Stimulated activated CD4-positive, alpha-beta T cell treated with anti-CD3 and anti-CD28 coated beads, Interleukin-12 subunit alpha, Interleukin-12 subunit beta, amount 100 ng/mL, for 48 hours (primary cell): ENCODE measurements at places on chromosomes 6 and 20.

DNA sequence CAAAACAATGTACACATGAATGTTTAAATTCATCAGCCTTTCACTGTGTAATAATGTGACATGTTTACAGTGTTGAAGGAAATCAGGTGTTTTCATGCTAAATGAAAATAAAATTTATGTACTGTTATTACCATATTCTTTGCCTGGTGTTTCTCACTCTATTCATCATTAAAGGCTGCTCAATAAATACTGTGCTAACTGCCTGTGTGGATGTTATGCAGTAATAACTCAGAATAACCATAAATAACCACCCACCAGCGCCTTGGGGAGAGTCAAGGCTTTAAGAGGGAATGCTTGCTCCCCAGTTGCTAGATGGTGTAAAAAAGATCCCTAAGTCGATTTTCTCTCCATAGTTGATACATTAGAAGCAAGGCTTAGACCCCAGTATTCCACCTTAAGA lies 299.9 kb downstream of the EYA4 start:
- DNase-seq: no peak

DNA sequence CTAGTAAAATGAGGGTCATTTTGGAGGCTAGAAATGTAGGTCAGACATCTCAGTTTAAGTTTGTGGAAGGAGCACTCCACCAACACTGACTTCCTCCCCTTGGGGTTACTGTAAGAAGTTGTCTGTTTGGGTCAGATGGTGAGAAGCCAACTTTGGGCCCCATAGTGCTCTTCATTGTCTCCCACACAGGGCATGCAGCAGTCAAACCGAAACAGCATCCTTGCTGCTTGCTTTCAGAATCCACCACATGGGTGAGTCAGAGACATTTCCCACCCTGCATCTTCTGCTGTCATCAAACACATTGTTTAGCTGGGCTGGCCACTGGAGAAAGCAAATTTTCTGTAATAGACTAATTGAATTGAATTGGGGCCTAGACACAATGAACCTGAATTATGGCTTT lies 16.8 kb downstream of the IL17F start:
- peak; percentile 64 for DNase-seq

DNA sequence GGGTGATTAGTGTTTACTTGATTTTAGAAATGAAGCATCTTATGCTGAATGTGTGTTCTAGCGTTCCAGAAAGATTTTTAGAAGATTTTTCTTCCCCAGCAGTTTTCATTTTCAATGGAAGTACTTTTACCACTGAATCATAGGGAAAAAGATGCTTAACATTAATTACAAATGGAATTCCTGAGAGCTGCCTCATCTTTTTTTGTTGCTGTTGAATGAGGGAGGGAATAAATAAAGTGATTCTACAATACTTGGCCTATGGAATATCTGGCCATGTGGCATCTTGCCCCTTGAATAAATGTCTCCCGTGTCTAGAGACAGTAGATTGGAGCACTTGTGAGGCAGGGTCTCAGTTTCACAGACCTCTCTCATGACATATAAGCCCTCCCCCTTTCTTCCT lies 44.1 kb upstream of the SLC22A1 start:
- DNase-seq: no peak

DNA sequence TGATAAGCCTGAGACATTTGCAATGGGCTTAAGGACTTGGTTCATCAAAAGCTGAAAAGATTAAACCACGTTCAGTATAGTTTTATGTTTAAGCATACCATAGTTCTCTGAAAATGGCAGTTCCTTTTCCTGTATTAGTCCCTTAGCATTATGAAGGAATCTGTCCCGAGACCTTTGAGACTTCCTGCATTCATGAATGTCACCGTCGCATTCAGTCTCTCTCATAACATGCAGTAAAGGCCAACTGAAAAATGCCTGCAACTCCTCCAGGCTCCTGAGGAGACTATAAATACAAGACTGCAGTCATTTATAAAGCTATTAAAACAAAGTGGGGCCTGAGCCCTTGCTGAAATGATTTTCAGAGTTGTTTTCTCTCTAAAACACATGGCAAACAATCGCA lies 129.1 kb downstream of the SYCP2 start:
- no peak for DNase-seq

GRCh38 chr20:4295226-4295625 lies 279.9 kb upstream of the RNF24 start:
- DNase-seq: no peak

DNA sequence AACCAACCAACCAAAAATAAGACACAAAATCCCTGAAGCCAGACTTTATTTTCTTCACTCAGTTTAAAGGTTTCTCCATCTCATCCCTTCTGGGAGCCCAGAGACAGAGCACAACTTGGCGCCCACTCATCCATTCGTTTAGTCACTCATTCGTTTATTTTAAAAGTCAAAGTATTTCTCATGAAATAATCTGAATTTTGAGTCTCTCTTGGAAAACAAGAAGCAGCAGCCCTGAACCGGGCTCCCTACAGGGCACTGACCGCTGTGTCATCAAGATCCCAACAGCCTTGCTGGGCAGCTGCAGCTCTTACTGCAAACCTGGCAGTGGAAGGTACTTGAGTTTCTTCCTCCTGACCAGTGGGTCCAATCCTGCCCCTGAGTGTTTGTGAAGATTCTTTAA lies 171.6 kb downstream of the THBS2 start:
- no peak for DNase-seq

- DNase-seq: no peak
Observed at GRCh38 chr20:32296819-32297420, 19.5 kb downstream of the KIF3B start.

DNA sequence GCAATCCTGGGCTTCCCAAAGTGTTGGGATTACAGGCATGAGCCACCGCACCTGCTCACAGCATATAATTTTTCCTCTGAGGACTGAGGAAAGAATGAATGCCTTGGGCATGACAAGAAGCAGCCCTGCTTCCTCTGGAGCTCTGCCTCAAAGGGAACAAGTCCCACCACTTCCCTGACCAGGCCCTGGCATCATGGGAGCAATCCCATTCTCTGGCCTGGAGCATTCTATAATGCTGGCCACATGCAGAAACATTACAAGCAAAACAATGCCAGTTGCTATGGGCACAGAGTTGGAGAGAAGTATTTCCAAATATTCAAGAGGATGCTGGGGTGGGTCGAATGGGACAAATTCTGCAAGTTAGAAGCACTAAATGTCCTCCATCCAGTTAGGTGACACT lies 41.5 kb upstream of the ARMH2 start:
- DNase-seq: no peak

- DNase-seq: no peak
Observed at GRCh38 chr20:47688385-47689381, 96.6 kb downstream of the SULF2 start.

GRCh38 chr6:12148317-12148801 lies 136.2 kb downstream of the HIVEP1 start:
- no peak for DNase-seq

GRCh38 chr6:28632326-28632851 lies 106.7 kb downstream of the GPX5 start:
- DNase-seq: no peak

- no peak for DNase-seq
Observed at GRCh38 chr20:4445784-4446183, 275.9 kb upstream of the PRND start.

DNA sequence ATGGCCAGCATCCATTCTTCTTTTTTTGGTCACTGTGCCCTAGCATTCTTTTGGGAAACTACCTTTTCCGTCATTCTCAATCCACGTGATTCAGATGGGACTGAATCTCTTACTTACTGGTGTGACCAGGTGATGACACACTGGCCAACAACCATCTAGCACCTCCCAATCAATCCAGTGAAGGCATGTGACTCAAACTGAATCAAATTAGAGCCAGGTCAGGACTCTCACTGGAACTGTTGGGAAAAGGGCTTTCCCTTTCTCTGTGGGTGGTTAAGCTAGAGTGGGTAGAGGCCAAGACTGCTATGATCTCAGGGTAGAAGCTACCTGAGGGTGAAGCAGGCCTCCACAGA lies 36.2 kb upstream of the ZMYND8 start:
- no peak for DNase-seq

DNA sequence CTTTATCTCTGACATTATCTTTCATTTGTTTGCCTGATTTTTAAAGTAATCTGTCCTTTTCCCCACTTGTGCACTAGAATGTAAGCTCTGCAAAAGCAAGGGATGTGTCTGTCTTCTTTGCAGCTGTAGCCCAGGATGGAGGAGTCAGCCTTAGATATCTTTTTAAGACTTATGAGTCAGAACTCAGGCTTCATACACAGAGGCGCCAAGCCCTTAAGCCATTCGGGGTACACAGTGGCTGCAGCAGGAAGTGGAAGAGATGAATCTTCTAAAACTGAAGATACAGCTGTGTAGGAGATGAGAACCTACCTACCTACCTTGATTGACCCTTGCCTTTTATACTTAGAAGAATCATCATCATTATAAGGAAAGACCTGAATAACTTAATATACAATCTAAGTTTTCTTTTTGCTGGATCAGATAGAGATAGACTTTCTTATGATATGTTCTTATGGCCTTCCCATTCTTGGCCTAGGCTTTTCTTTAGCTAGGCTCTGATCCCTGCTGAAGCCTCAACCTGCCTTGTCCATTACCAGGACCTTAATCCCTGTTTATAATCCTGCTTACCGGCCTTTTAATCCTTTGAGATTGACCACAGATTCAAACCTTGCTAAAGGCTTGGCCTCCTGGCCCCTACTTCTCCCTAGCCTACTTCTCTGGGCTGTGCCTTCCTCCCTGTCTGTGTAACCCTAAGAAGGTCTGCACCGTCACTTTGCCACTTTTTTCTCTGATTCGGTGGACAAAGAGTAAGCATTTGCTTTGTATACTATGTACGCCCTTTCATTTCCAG lies 304.5 kb downstream of the PRL start:
- no peak for DNase-seq

DNA sequence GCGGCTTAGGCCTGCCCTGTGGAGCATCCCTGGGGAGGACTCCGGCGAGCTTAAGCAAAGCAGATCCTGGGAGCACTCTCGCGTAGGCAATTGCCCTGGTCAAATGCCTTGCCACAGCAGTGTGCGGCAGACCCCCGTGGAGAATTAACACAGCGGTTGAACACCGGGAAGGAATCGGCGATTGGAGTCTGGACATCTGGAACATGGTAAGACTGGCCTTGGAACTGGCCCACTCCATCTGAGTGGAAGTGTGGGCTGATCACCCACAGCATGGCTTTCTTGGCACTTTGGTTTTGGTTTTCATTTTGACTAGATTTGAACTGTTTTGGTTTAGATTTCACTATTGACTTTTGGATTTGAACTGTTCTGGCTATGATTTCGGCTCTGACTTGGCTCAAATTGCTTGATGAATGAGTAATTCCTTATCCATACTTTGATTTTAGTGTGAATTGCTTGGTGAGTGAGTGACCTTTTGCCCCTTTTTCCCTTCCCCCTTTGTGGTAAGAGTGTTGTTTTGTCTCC lies 300.7 kb downstream of the RNGTT start:
- no peak for DNase-seq

- no peak for DNase-seq
Observed at GRCh38 chr6:170036916-170037315, 254.0 kb downstream of the DLL1 start.

DNA sequence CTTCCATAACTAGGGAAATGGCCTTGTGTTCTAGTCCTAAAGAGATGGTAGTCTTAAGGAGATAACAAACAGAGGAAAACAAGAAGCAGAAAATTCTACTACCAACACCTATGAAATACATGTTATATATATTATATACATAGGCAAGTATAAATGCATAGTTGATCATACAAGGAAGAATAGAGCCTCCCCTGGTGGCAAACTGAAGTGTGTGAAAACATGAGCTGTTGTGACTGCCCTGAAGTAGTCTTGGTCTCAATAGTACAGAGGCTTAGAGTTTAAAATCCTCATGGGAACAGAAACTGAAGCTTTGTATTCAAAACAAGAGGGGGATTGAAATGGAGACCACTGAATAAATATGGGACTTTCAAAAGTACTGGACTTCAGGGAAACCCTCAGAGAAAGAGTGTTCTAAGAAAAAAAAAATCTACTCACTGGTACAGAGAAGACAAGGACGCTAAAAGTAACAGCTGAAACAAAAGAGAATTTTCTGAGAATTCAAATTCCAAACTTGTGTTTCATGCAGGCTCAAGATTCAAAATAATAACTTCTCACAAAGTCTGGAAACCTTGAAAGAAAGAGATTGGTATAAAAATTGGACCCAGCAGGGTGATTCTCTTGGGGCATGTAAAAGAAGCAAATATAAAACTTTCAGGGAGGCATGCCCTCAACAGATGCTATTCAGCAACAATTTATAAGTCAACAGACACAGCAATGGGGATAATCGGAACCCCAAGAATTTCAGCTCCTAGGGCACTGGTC lies 59.7 kb upstream of the SAMD3 start:
- DNase-seq: no peak

GRCh38 chr6:110655821-110656220 lies 159.4 kb downstream of the CDK19 start:
- no peak for DNase-seq

DNA sequence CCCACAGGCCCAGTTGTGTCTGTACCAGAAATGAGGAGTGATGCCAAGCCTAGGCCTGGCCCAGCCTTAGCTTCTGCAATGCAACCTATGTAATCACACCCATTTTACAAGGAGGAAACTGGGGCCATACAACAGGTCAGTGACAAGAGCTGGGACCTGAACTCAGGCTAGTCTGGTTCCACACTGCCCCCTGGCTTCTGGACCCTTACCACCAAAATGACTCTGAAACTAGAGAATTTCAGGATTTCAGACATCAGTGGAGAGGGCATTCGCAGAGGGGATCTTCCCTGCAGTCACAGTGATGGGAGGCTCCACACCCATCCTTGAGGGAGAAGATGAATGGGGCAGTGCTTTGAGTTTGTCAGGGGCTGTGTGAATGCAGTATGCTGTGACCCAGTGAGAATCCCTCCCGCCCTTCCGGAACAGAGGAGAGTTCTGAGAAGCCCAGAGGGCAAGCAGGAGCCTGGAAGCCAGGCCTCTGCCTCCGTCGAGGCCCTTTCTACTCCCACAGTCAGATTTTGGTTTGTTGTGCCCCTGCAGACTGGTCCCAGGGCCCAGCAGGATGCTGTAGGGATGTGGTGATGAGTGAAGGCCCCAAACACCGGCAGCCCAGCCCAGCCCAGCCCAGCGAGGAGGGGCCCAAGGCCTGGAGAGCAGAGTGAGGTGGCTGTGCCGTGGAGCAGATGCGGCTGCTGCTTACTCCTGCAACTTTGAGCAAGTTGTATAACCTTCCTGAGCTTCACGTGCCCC lies 48.1 kb upstream of the MYL9 start:
- no peak for DNase-seq

- DNase-seq: peak; percentile 77
Observed at GRCh38 chr6:149922642-149923326, at the start of gene RAET1G. Gene RAET1G, minus strand, starts transcription at chr6:149923121. Its CDS starts 111 bp downstream, at chr6:149923010.
